Activated CD4-positive, alpha-beta T cell treated with anti-CD3 and anti-CD28 coated beads for 4 hours (primary cell): ENCODE measurements at places on chromosomes 7 and 10.

GRCh38 chr10:86252079-86252478 lies 114.5 kb downstream of the GRID1 start:
- DNase-seq = no peak

GRCh38 chr7:112372101-112372500 lies 78.2 kb upstream of the IFRD1 start:
- DNase-seq = no peak

DNA sequence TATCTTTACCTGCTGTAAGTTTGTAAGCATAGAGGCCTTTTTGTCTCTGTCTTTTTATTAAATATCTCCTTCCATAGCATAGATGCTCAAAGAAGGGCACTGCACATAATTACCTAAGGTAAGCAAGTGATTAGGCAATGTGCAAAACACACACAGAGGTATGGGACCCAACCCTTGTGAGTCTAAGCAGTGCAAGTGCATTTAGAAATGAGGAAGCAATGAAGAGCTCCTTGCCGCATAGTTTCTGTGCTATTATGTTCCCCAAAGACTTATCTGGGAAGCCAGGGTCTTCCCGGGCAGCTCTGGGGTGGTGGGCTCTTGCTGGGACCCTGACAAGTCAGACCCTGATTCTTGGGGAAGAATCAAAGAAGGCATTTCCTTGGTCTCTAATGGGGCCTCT lies 13.5 kb upstream of the MGAM2 start:
- DNase-seq = no peak

DNA sequence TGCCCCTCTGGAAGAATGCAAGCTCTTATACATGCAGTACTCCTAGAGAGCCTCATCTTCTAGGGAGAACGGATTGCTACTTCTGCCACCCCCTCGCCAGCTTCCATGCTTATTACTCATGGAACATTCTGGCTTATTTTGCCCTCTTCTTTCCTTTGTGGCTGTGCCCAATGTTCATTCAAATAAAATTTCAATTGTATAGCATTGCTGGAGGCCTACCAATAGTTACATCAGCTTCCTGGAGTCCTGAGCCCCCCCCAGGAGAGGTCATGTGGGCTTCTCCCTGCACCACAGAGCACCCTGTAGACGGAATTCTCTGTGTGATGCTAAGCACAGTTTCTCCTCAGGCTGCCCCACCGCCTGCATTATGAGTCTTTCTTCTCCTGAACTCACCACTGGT lies 1094.0 kb downstream of the KCNMA1 start:
- DNase-seq = no peak

DNA sequence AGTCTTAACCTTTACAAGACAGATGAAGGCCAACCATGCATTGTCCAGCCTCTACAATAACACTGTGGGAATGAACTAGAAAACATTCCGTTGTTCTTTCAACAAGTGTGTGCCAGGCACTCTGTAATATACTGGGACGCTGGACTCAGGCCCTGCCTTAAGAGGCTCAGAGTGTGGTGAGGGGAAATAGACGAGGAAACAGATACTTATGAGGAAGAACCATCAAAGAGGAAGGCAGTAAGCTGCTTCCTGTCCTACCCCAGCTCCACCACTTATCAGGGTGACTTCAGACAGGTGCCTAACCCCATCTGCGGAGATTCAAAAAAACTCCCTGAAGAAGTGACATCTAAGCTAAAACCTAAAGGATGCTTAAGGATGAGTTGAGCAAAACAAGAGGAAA lies 8.9 kb upstream of the TRIM8 start:
- no peak for DNase-seq

DNA sequence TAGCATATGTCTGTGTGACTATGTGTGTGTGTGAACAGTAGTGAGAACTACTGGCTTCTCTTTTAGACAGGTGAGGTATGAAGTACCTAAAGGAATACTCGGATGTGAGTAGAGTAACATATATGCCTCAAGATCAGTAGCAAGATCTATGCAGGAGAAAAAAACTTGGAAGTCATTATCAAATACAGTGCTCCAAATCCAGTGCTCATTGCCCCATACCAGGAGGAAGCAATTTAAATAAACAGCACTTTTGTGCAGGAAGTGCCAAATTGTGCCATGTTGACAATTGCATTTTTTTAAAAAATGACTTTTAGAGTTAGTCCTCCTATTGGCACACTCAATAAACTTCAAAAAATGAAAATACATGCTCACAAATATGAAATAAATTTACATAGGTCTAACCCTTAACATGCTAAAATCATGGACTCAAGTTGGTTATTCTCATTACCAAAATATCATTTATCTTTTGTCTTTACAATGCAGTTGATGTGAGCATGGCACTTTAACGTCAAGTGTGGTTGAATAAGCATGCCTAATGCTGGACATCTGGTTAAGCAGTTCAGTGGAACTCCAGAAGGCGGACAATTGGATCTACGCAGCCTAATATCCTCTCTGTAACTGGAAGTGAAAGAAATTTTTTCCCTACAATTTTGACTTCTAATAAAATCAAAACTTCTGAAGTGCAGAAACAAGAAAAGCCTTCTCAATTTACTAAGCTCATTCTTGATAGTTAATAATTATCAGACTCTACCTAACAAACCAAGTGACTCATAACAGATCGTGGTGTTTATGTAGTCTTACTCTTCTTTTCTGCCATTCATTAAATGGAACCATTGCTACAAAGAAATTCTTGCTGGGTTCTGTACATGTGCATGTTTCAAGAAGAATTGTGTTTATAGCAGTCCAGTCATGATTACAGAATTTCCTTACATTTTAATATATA lies 195.2 kb downstream of the MDFIC start:
- DNase-seq = no peak

GRCh38 chr7:42877862-42878261 lies 34.0 kb downstream of the C7orf25 start:
- DNase-seq = no peak

GRCh38 chr10:90857635-90858460 lies at the start of gene HTR7:
TSS of gene HTR7 (minus strand) at chr10:90858039. CDS start at chr10:90857671, 368 bp downstream.
- DNase-seq = peak; percentile 52

GRCh38 chr7:25851332-25852210 lies 300.4 kb upstream of the NFE2L3 start:
- peak; percentile 19 for DNase-seq

GRCh38 chr7:93823621-93824020 lies 66.9 kb downstream of the TFPI2 start:
- no peak for DNase-seq

GRCh38 chr10:21934307-21934706 lies 69.2 kb downstream of the DNAJC1 start:
- DNase-seq = no peak

- peak; percentile 50 for DNase-seq
Measured at GRCh38 chr10:6513476-6513875, 66.6 kb downstream of the PRKCQ start.

- DNase-seq = no peak
Measured at GRCh38 chr10:101035916-101036702, 5.1 kb downstream of the SFXN3 start.

GRCh38 chr7:98280296-98280695 lies 1.2 kb upstream of the BRI3 start:
- DNase-seq = no peak
